Hair follicle dermal papilla cell (primary cell): ENCODE measurements at places on chromosomes 4 and X. TPM values are rescaled to one million over a fixed set of nuclear protein-coding genes. Genes with fewer than 3 reads are reported as not detected.

Gene TEX11
- not detected in 2 replicates for total RNA-seq

Gene GLOD5
- not detected in 2 replicates for total RNA-seq

Gene SLC26A1
- 0.16 and 0.36 TPM in 2 replicates for total RNA-seq

Gene ZNF827
- 15.5 and 22.7 TPM in 2 replicates for total RNA-seq

Gene LARP1B
- total RNA-seq, result 20.3 and 22.1 TPM in 2 replicates

Gene NWD2
- not detected in 2 replicates for total RNA-seq

Gene ZFYVE28
- total RNA-seq, result 8.3 and 17.0 TPM in 2 replicates

Gene VAMP7
- total RNA-seq, result 42.5 and 44.5 TPM in 2 replicates

Gene FAM47E
- total RNA-seq, result 0.36 and 0.97 TPM in 2 replicates

Gene PRR32
- total RNA-seq, result not detected in 2 replicates

Gene EPHA5
- 2.7 and 3.7 TPM in 2 replicates for total RNA-seq

Gene TIMM17B
- 25.1 and 26.0 TPM in 2 replicates for total RNA-seq

Gene MAMLD1
- total RNA-seq, result 1.7 and 1.9 TPM in 2 replicates

Gene ANKRD50
- total RNA-seq, result 41.2 and 49.2 TPM in 2 replicates

Gene CXorf49B
- total RNA-seq, result not detected in 2 replicates

Gene TMPRSS11F
- not detected in 2 replicates for total RNA-seq
